Prostate gland (tissue), 2 donors: ENCODE measurements at places on chromosomes 4 and X. TPM values are rescaled to one million over a fixed set of nuclear protein-coding genes. Genes with fewer than 3 reads are reported as not detected.

Gene CLDN2
- not detected for total RNA-seq

Gene CISD2
- 16.4 TPM for total RNA-seq

Gene TMSB4X
- total RNA-seq: 1,330 TPM

Gene PALLD
- total RNA-seq: 252 TPM

Gene RNF150
- total RNA-seq: 12.3 TPM

GRCh38 chrX:23699636-23700194 is 32.4 kb downstream of the PRDX4 start:
- no peak for DNase-seq

- DNase-seq: no peak
These were observed 130.2 kb downstream of the SH2D1A start for GRCh38 chrX:124476562-124476961.
